Left ventricle myocardium inferior (tissue), 1 donor: ENCODE measurements at places on chromosomes 7 and 10. TPM values are rescaled to one million over a fixed set of nuclear protein-coding genes. Genes with fewer than 3 reads are reported as not detected.

DNA sequence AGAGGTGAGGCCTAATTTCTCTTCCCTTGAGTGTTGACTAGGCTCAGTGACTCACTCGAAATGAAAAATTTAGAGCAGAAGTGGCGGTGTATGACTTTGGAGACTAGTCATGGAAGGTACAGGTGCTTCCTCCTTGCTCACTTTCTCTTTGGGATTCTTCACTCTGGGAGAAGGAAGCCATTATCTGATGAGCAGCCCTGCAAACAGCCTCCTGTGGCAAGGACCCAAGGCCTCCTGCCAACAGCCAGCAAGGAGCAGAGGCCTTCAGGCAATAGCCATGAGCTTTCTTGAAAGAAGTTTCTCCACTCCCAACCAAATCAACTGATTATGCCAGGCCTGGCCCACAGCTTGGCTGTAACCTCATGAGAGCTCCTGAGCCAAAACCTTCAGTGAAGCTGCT, 369.6 kb upstream of the VWC2 start:
- peak; percentile 15 for DNase-seq

Gene PIK3CG
- 1.7 TPM for total RNA-seq

DNA sequence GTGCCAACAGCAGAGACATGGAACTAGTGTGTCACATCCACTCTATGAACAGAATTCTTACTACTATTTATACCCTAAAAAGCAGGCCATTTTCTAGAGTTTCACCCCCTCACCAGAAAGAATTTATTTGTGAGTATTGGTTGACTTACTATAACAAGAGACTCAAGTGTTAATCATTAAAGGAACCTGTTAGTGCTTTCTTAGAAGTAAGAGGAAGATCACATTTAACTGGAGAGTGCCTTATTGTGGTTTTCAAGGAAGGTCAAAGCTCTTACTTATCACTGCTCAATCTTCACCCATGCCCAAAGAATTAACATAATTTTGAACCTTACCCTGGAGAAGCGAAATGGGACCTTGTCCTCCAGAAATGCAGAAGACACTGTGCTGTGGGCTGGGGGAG, 169.3 kb upstream of the PRSS1 start:
- DNase-seq = no peak

Gene NODAL
- 0.16 TPM for total RNA-seq

- DNase-seq = peak; percentile 71
Observed at GRCh38 chr10:125158601-125159485, 1.5 kb downstream of the CTBP2 start.

Gene CASTOR2
- 29.9 TPM for total RNA-seq

DNA sequence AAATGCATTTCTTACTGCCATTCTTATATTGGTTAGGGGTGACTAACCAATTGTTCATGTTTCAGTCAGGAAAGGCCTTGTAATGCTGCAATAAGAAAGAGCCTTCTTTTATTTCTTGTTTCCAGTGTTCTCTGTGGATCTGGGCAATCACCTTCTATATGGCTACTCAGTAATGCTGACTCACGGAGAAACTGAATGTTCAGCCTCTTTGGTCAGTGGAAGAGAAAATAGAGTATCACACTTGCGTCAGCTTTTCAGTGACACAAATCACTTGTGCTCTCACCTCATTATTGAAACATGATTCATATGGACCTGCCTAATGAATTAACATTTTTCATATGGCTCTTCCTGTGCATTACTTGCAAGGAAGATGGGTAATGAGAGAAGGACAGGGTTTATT, 243.9 kb upstream of the POT1 start:
- no peak for DNase-seq

DNA sequence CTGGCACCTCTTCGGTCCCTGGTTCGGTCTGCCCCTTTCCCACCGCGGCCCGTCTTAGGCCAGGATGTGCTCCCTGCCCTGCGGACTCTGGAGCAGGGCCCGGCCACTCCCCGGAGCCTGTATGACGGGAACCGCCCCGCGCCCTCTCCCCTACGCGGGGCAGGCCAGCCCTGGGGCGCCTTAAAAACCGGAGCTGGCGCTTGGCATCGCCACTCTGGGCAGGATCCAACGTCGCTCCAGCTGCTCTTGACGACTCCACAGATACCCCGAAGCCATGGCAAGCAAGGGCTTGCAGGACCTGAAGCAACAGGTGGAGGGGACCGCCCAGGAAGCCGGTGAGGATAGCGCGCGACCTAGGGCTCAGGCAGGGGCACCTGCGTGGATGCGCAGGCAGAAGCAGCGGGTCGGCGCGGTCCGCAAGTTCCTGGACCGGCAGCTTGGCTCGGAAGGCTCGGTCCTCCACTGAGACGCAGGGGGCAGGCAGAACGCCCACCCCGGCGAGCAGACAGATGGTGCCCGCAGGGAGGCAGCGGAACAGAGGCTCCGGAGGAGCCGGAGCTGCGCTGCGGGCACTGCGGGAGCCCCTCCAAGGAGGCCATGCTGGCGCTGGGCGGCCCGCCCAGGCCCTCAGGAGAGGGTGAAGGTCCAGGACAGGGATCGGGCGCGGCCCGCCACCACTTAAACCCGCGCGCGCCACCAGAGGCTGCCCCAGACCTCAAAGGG, at the start of gene ADIRF:
TSS of gene ADIRF (plus strand) at position 212 of the 723 bp plus-strand sequence. CDS start at position 275, 63 bp downstream.
- DNase-seq = peak; percentile 71

DNA sequence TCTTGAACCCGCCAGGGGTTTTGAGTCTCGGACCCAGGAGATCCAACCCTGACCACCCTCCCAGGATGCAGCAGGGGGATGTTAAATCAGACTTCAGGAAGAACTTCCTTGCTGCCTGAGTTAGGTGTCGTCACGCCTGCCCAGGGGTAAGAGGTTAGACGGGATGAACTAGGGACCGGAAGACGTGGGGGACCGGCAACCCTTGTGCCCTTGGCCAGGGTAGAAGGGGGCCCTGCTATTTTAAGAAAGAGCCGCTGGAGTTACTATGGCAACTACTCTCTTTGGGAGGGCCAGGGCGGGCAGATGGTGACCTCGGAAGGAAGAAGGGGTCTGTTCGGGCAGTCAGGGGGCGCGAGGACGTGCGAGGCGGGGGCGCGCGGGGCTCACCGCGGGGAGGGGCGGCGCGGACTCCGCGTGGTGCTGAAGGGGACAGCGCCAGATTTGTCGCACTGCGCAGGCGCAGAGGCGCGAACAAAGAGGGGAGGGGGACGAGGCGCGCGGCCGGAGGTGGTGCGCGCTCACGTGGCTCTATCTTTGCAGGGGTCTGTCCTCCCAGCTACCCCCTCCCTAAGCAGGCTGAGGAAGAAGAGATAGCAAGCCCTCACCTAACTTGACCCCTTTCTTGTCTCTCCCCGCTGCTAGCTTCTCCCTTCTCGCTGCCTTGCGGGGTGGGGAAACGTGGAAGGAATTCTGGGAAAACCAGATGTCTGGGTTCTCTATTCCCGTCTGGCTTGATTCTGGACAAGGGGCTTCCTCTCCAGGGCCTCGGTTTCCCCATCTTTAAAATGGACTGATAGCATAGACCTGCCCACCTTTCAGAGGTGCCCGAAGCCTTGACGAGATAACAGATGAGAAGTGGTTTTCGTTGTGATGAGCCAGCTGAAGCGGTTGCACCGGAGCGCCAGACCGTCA, 940 bp upstream of the PSD start:
- DNase-seq = peak; percentile 44

Gene ERVW-1
- total RNA-seq = not detected

- DNase-seq = no peak
Observed at GRCh38 chr10:60963441-60964256, 19.7 kb upstream of the RHOBTB1 start.

DNA sequence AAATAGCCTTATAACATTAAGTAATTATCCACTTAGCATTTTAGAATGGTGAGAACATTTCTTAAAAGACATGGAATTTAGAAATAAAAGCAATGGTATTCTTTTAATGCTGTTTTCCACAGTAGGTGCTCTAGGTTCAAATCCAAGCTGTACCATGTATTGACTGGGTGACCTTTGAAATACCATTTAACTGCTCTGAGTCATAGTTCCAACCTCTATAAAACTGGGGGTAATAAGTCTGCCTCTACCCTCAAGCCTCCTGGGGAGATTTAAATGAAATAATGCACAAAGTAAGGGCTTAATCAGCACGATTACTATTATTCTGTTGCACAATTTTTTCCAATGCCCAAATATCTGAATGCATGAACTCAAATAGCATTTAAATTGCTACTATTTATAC, 236.4 kb upstream of the CCDC6 start:
- no peak for DNase-seq

- no peak for DNase-seq
Observed at GRCh38 chr7:90688810-90689209, 92.7 kb downstream of the CDK14 start.

- DNase-seq = no peak
Observed at GRCh38 chr7:155362380-155363145, 64.9 kb downstream of the INSIG1 start.

- no peak for DNase-seq
Observed at GRCh38 chr7:132750530-132751217, 174.4 kb upstream of the PLXNA4 start.

DNA sequence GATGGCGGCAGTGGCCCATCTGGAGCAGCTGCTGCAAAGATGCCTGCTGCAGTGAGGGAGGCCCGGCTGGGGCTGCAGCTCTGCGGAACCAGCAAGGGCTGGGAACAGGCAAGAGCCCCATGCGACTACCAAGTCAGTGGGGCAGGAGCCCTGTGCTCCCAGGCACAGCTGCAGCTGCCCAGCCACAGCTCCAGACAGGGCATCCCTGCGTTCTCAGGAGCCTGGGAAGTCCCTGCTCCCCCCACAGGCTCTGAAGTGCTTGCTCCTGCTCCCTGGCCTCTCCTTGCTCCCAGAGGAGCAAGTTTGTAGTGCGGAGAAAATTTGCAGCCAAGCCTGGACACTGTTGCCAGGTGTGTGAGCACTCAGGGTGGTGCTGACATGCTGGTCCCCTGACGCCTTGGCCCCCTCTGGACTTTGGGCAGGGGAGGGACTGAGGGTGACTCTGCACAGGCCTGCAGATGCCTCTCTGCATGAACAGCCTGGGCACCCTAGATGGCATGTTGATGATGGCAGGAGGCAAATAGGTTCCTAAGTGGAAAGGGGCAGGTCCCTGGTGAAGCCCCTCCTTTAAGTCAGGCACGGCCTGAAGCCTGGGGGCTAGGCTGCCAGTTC, 105.6 kb downstream of the LYZL1 start:
- no peak for DNase-seq

GRCh38 chr7:44084701-44085100, 2.4 kb upstream of the POLM start:
- DNase-seq = no peak

DNA sequence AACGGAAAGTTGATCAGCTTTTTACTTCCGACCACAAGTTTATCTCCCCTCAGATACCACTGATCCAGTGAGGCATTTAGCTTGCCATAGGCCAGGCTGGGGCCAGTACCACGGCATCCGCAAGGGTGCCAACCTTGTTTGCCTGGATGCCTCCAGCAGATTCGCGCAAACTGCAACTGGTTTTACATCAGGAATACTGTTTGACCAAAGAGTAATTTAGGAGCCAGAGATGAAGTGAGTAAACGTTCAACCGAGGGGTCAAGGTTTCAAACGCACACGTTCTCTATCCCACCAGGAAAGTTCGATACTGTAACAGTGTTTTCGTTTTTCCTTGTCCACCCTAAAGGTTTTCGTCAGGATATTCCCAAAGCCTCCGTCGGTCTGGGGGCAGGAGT, 266 bp upstream of the MDFIC start:
- no peak for DNase-seq

DNA sequence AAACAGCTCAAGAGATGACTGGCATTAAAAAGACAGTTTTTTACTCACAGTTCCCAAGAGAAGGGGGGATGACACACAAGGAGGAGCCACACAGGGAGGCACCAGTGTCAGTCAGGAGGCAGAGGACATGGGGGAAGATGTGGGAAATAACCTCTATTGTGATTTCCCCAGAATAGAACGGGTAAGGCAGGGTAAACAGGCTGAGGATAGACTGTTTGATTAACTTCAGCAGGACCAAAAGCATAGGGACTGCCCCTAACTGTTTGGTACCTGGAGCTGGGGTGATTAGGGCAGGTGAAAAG, 60.7 kb downstream of the RAPGEF5 start:
- DNase-seq = no peak

GRCh38 chr10:124197371-124198124, 104.2 kb upstream of the CHST15 start:
- no peak for DNase-seq

Gene NOC3L
- total RNA-seq = 10.0 TPM

DNA sequence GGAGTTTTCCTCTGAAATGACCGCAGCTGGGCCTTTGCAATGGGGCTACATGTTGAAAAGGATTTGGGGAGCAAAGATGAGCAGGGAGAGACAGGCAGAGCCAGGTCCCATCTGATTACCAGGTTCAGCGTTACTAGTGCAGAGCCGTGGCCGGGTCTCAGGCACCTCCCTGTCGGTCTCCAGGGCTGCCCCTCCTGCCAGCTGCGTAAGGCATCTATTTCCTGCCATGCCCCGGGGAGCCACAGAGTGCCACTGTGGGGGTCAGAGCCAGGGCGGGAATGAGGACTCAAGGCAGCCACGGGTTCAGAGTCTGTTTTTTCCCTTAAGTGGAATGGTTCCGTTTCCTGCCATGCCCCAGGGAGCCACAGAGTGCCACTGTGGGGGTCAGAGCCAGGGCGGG, 382.6 kb upstream of the SHH start:
- no peak for DNase-seq

Gene CLEC5A
- 0.47 TPM for total RNA-seq

- DNase-seq = no peak
Observed at GRCh38 chr10:3149918-3150317, 22.7 kb downstream of the PITRM1 start.

GRCh38 chr10:31593124-31593523, 274.1 kb downstream of the ZEB1 start:
- DNase-seq = no peak

- no peak for DNase-seq
Observed at GRCh38 chr7:100711369-100711768, 5.4 kb downstream of the POP7 start.

- DNase-seq = no peak
Observed at GRCh38 chr7:140671966-140672365, 779 bp upstream of the ADCK2 start.

- DNase-seq = no peak
Observed at GRCh38 chr7:44772440-44772839, 23.8 kb downstream of the ZMIZ2 start.
